MM.1S (cell line): ENCODE measurements at places on chromosomes 5 and 9.

DNA sequence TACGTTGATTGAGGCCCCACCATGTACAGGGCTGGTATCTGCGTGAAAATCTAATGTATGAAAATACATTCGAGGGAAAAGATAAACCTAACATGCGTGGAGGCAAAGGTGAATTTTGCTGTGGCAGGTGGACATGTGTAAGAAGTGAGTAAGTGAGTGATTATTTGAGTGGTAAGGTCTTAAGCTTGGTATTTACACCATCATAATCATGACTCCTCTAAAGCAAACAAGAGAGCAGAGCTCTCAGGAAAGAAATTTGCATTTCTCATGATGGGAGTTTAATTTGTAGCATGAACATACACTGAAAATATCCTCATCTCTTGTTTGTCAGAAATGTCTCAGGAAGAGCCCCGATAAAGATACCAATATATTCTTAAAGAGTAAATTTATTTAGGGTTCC lies 260.6 kb downstream of the PSAT1 start:
- DNase-seq: no peak

GRCh38 chr5:32461441-32462120 lies 17.0 kb upstream of the ZFR start:
- DNase-seq: no peak

DNA sequence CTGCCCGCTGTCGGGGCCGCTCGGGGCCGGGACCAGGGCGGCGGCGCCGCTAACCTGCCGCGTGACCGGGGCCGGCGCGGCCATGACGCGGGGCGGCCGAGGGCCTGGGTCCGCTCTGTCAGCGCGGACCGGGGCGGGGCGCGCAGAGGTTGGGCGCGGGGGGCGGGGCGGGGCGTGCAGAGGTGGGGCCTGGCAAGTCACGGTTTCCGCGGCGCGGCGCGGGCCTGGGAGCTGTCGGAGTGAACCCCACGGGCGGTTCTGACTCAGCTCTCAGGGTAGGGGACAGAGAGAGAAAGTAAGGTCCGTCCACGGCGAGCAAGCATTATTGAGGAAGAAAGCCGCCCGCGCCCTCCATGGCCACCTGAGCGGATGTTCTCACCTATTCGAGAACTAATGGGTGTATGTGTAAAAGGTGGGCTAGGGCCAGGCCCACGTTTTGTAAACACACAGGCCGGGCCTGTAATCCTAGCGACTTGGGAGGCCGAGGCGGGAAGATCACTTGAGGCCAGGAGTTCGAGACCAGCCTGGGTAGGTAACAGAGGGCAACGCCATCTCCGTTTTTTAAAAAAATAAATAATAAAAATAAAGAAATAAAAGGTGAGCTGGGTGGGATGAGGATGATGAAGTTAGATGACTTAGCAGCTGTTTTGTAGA lies at the start of gene PRXL2C:
TSS of gene PRXL2C (minus strand) at position 120 of the 654 bp plus-strand sequence. CDS start at position 84, 36 bp downstream.
- peak; percentile 39 for DNase-seq

DNA sequence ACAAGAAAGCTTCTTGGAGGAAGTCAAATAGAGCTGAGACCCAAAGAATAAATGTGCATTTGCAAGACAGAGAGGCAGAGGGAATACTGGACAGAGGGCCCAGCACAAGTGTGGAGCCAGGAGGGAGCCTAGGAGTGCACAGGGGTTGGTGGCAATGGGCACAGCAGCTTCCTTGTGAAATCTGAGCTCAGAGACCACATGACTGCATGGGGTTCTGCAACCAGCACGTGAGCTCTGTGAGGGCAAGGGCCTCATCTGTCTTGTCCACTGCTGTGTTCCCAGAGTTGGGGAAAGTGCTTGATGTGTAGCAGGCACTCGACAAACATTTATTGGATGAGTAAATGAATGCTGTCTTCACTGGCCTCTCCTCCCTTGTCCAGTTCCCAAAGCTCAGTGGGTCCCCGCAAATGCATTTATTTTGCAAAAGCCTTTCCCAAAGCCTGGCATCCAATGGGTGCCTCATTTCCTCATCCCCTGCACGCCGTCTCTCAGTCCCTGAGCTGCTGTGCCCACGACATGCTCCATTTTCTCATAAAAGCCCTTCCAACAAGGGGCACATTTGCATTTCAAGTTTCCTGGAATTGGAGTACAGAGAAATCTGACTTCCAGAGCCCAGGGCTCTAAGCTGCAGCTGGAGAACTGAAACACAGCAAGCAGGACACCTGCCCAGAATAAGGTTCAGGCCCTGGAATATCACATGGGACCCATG lies 58.5 kb downstream of the KCNIP1 start:
- DNase-seq: no peak

GRCh38 chr5:81425569-81425968 lies 31.6 kb upstream of the ACOT12 start:
- peak; percentile 49 for DNase-seq

- no peak for DNase-seq
These were observed 35.7 kb downstream of the SMIM23 start for GRCh38 chr5:171821286-171821685.

DNA sequence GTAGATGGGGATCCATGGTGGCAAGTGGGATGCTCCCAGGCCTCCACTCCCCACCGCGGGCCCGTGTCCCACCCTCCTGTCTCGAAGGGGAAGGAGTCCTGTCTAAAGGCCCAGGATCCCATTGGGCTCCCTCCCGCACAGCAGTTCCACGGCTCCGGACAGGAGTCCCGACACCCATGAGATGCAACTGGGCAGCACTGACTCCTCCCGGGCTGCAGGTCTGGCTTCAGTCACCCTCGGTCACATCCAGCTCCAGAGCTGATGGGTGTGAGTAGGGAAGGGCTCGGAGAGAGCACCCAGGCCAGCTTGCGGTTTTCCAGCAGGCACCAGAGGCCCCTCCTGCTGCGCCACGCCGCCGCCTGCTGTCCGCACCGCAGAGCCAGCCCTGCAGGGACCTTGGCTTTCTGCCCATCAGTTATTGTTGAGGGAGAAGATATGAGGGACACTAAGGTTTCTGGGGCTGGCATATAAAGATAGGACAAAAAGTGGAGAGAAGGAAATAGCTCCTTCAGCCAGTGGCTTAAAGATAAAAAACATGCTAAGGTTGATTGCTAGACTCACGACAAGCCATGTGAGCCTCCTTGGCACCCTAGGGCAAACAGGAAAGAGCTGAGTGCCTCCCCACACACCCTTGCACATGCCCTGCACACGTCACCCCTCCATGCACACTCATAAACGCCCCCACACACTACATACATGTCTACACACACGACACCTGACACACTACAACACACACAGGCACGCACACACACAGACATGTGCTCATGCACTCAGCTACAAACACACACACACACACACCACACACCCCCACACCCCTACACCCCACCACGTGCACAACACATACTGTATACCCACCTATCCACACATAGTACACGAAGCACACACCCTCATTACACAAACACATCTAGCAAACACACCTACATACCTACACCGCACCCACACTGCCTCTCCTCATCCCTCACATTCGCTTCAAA lies 79.0 kb downstream of the AK8 start:
- DNase-seq: no peak

GRCh38 chr9:88783711-88784083 lies 207.6 kb upstream of the S1PR3 start:
- no peak for DNase-seq

DNA sequence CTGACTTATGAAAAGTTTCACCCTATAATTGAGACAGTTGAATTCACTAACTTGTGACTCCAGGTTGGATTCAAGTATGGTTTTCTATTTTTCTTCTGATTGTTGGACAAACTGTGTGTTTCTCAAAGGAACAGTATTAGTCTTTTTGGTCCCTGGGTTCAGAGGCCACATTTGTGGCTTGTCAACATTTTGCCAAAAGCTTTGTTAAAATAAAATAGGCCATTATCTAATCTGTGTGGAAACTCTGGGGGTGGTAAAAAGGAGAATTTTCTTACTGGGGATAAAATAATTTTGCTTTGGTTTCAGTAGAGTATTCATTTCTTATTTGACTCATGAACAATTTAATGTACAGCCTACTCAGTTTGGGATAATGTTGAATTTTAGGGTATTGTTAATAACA lies 166.3 kb downstream of the TMEM167A start:
- no peak for DNase-seq

DNA sequence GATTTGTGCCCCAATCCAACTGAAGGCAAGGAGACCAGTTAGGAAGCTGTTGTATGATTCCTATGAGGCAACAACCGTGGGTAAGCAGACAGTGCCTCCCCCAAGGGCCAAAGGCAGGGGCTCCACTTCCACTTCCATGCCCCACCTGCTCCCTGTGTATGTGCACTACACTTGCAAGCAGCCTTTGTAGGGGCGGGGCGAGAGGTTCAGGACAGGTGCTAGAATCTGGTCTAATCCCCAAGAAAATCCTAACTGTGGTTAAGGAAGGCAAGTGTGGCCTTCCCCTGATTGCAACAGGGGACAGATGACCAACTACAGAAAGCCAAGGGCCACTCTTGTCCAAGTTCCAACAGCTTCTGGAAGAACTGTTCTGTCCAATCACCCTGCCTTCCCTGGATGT lies 41.7 kb downstream of the B4GALT1 start:
- DNase-seq: no peak

DNA sequence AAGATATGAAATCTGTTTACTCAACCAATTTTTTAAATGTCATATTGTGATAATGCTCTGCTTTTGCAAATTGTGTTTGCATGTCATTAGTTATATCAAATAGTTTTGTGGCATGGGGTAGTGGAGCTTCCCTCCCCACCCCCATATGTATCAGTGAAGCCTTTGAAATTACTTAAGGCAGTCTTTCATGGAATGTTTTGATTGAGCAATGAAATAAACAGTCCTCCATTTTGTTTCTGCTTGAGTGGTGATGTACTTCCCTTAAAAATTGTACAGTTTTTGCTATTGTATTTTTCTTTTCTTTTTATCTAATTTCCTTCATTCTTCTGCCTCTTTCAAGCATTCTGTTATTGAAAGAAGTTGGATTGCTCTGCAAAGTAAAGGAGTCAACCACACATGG lies 3.5 kb downstream of the SOWAHA start:
- DNase-seq: no peak

- DNase-seq: no peak
These were observed 5.9 kb downstream of the SSNA1 start for GRCh38 chr9:137194388-137194787.

DNA sequence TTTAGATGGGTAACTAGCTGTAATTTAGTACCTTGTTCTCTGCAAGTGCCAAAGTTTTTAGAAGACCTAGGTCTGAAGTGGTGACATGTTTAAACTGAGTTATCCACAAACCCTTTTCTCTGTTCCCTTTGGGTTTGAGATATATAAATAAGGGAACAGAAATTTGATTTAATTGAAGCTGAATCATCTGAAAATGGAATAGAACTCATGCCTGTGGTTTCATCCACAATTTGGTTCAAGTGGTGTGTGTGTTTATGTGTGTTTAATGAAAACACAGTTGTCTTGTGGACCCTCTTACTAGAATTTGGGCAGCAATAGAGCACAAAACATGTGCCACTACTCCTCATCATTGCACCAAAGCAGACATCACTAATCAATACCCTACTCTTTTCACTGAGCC lies 216.9 kb downstream of the GLIS3 start:
- DNase-seq: no peak

DNA sequence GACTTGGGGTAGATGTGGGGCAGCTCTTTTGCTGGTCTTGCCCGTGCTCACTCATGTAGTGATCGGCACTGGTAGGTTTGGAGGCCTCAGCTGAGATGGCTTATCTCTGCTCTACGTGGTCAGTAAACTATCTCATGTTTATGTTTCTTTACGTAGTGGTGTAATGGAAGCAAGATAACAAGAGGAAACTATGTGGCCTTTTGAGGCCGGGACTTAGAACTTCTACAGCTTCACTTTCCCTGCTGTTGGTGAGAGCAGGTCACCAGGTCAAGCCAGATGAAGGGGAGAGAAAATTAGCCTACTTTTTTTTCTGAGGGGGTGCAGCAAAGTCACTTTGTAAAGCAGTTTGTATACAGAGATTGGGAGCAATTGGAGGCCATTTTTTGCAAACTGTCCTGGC lies 8.5 kb downstream of the FOCAD start:
- no peak for DNase-seq

DNA sequence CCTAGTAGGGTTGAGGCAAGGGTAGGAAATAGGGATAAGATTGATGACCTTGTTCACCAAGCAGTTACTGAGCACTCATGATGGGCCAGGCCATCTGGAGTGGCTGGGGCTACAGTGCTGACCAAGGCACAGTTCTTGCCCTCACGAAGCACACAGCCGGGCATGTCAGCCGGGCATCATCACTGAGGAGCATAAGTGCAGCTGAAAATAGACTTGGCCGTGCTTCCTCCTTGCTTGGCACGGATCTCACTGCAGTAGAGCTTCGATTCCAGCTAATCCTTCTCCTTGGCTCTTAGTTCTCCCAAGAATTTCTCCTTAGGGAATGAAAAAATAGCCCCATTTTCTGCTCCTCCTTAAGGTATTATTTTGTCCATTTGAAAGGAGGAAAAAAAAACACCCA lies 116.6 kb downstream of the NMUR2 start:
- DNase-seq: no peak

DNA sequence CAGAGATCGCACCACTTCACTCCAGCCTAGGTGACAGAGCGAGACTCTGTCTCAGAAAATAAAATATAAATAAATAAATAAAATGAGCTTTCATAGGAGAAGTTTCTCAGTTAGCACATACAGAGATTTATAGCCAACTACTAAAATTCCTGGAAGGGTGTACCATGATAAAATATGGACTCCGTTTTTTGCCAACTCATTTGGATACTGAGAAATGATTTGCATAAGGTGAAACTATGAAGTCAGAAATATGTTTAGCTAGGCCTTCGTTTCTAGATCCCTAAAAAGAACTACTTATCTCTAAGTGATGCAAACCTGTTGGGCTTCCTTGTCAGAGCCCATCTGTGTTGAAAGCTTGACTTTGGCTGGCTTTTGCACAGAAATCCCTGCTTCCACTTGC lies 56.9 kb upstream of the SLC1A1 start:
- DNase-seq: no peak

GRCh38 chr9:87537625-87538024 lies 40.0 kb downstream of the DAPK1 start:
- DNase-seq: no peak

GRCh38 chr5:140548791-140549190 lies 1.3 kb downstream of the EIF4EBP3 start:
- no peak for DNase-seq

DNA sequence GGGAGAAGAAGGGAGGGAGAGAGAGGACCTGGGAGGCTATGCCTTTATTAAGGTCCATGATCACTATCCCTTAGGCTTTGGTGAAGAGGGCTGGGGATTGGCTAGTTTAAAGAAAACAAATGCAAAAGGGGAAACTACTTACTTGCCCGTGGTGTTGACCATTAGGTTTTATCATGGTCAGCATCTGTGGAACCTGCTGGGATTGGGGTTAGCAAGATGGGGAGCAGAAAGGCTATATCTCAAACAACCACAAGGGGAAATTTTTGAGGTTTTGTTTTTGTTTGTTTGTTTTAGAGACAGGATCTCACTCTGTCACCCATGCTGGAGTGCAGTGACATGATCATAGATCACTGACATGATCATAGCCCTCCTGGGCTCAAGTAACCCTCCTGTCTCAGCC lies 9.0 kb upstream of the RAD23B start:
- no peak for DNase-seq

GRCh38 chr9:106421772-106422171 lies 441.2 kb upstream of the ZNF462 start:
- DNase-seq: no peak

- no peak for DNase-seq
These were observed 188.0 kb downstream of the SEMA6A start for GRCh38 chr5:116386633-116387032.

- DNase-seq: no peak
These were observed 11.0 kb upstream of the ABL1 start for GRCh38 chr9:130824079-130824478.
